ENCODE measurements at places on chromosomes 3 and 15.

GRCh38 chr3:31275038-31275572 lies 257.6 kb upstream of the STT3B start:
- no peak for DNase-seq

- DNase-seq = no peak
Measured at GRCh38 chr3:138084196-138084595, 31.2 kb downstream of the DZIP1L start.

DNA sequence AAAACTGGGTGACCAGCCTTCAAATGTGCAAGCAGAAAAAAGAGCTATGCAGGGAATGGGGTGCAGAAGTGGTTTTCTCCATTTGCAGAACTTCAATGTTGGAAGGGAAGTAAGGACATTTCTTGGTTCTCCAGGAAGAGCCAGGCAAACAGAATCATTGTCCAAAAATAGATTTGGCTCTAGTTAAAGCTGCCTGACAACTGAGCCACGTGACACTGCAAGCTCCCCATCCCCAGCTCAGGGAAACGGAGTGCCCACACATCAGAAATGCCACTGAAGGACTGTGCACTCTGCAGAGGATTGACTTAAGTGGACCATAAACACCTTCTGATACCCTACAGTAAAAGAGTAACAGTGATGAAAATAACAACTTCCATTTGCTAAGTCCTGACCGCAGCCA lies 195.6 kb upstream of the NSMCE3 start:
- DNase-seq = no peak

DNA sequence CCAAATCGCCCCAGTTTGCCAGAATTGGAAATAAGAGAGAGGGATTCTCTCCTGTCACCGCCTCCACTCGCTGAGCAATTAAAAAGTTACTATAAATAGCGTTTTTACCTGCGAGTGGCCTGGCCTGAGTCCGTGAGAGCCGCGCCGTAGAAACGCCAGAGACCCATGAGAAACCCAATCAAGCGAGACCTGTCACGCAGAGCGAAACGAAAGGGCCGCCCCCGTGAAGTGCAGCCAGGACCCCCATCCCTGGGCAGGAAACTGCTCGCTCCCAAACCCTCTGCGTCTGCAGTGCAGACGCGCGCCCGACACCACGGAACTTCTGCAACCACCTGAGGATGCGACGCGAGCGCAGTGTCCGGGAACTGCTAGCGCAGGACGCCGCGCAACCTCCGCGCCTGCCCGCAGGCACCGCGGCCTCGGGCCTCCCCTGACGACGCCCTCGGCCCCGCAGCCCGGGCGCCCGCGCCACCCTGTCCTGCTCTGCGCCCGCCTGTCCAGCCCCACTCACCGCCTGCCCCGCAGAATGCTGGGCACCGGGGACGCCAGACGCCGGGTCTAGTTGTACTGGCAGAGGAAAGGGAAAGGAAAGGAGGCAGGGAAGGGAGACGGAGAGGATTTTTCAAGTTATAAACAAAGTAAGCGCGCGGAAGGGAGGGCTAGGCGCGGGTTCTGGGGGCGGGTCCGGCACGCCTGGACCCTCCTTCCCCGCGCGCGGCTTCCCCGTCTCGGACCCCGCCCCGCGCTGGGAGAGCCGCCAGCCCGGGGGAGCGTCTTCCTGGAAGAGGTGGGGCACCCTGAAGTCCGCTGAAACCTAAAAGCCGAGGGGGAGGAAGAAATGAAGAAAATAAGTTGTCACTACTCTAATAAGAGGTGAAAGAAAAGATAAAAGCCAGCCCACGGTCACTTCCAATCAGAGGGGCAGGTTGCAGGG lies at the start of gene PLSCR4:
TSS of gene PLSCR4 (minus strand) at position 657 of the 934 bp plus-strand sequence. CDS start 29,034 bp downstream, outside the sequence.
- peak; percentile 27 for DNase-seq

GRCh38 chr3:13104511-13104910 lies 31.3 kb upstream of the IQSEC1 start:
- DNase-seq = no peak

DNA sequence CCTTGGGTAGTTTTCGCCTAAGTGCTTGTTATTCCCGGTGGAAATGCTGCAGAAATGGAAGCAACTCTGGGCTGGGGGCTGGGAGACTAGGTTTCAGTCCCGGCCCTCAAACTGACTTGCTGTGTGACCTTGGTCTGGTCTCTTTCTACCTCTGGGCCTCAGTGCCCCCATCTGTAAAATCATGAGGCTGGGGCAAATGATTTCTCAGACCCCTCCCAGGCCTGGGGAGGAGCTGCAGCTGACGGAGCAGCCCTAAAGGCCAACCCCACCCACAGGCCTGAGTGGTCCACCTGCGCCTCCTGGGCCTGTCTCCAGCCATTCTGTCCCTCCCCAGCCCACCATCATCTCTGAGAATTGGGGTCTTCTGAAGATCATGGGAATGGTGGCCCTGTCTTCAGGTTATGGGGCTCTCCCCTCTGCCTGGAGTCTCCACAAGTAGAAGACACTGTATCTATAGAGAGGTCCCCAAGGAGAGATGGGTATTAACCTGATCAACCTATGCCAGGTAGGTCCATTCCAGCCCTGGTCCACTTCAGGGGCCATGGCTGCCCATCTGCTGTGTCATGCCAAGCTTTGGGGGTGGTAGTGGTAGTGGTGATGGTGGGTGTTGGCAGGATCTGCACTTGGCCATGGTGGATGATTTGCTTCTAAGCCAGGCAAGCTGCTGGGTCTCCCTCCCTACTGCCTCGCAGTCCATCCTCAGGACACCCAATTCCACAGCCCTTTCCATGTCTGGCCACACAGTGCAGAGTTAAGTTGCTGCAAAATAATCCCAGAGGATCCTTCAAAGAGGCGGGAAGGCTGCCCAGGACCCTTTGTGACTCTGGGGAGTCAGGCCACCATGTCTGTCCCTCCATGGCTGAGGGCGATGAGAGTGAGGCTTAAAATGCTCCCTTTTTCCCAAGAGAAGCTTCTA lies 46.0 kb downstream of the ITGA11 start:
- no peak for DNase-seq

All from neuronal stem cell (in vitro differentiated cells).